ENCODE measurements at places on chromosomes 13 and 19.
A peak's percentile ranks its signal among the peaks of the same experiment; 100 is the strongest.

DNA sequence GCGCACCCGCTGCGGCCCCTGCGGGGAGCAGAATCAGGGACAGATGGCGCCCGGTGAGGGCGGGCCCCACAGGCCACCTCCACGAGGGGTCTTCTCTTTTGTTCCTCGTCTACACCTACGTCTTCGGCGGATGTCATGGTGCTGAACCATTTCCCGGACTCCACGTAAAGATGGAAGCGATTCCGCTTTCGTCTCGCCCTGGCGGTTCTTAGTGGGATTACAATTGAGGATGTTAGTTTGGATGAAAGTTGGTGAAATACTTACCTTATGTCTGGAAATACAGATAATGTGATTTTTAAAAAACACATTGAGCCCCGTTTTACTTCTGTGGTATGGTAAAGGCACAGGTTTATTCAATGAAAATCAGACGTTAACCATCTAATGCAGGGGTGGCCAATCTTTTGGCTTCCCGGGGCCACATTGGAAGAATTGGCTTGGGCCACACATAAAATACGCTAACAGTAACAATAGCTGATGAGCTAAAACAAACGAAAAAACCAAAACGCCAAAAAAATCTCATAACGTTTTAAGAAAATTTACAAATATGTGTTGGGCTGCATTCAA, 1.4 kb upstream of the ZMYM5 start:
- DNase-seq = peak; percentile 78

DNA sequence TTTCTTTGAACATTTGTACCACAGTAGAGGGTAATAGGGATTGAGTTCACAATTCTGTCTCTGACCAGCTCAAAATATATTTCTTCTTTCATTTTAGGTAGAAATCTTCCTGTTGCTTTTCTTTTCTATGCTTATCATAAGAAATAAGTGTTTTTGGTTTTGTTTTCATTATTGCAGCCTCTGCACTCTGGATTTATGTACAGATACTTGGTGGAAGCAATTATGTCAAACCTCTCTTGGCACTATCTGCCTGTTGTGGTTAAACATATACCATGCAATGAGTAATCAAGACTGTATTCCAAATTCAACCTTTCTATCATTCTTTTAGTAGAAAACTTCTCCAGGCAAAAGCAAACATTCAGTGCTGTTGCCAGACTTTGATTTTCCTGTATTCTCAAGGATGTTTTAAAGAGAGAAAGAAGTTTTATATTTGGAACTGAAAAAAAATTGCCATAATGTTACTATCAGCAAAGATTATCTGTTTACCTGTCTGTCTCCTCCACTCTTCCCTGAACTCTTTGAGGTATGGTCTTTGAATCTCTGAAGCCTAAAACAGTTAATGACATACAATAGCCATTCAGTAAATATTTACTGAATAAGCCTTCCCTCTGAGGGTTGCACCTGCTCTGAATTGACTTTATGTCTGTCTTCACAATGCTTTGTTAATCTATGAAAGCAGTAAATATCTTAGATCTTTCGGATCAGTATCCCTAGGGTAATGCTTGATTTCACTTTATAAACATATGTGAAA, 612.5 kb upstream of the PRR20A start:
- DNase-seq = no peak

GRCh38 chr13:43006893-43007631, 15.0 kb upstream of the EPSTI1 start:
- DNase-seq = no peak

DNA sequence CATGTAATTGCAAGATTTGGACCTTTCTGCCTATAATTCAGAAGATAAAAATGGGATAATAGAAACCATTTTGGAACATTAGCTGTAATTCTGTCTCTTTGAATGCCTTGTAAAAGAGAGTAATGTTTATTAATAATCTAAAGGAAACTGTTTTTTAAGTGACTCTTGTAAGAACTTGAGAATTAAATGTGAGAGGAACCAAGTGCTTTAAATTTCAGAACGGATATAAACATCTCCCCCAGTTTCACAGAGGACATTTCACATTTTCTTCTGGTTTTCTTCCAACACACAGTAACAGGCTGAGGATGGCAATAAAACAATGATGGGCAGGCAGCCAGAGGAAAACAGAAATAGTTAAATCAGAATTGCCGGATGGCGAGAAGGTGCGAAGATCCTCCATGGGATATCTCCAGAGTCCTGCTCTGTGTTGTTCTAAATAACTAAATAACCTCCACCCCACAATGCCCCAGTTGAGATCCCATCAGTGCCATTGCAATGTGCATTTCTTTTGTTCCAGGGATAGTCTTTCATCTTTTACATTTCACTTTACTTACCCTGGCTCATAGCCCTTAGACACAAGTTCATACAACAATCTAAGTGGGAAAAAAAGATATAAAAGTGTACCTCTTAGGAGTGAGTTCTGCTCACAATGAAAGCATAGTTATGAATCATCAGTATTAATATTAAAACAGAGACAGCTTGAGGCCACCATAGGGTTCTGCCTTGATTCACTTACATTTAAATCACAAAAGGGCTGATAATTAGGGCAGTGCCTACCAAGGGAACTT, 73.3 kb downstream of the TNFRSF19 start:
- DNase-seq = no peak

DNA sequence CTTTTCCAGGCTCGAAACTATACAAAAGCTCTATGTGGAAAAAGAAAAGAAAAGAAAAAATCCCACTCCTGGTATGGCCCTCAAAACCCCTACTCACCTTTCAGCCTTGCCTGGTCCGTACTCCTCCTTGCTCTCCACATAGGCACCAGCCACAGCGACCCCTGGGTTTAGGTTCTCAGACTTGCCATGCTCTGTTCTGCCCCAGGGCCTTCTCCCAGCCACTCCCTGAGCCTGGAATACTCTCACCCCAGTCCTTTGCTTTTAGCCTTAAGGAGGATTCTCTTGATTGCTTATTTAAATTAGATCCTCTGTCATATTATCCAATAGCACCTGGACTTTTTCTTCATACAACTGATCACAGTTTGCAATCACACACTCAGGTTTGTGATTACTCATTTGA, 522.5 kb downstream of the DIAPH3 start:
- no peak for DNase-seq

- DNase-seq = peak; percentile 77
Observed at GRCh38 chr13:74040200-74040599, 94.0 kb downstream of the KLF12 start.

GRCh38 chr13:80100636-80101035, 240.3 kb downstream of the SPRY2 start:
- DNase-seq = no peak

DNA sequence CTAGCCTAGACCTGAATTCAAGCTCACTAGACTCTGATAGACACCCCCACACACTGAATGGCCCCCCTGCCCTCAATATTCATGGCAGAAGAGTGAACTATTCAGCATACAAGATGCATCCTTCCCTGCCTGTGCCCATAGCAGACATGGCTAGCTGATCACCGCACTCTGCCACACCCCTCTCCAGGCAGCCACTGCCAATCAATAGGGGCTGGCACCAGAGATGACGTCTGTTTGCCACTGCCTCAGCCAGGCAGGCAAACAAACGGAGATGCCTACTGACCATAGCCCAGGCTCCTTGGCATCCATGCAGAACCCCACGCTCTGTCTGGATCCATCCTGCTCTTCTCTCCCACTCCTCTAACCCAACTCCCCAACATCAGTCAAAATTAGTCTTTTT, 13.8 kb upstream of the NPAS1 start:
- DNase-seq = no peak

DNA sequence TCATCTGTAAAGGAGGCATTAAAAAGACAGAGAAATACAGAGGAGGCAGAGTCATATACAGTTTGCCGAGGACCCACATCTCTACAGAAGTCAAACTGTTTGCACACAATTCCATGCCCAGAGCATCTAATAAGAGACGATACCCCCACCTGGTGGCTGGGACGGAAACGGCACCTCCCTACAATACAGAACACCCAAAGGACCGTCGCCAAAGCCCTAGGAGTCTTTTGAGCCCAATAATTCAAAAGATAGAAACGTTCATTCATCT, 703 bp upstream of the PLEKHG2 start:
- peak; percentile 91 for DNase-seq

DNA sequence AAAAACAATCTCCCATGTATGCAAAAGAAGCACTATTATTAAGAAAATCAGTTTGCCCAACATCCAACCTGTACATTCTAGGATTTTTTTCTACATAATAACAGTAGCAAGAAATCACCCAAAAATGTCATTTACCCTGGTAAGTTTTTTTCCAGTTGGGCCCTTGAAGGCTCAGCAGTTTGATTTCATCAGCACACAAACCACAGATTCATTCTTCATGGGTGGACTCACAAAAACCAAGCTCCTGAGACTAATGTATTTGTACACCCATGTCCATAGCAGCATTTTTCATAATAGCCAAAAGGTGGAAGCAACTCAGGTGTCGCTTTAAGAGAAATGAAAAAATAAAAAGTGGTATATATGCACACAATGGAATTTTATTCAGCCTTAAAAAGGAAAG, 210.1 kb downstream of the TBC1D4 start:
- no peak for DNase-seq

DNA sequence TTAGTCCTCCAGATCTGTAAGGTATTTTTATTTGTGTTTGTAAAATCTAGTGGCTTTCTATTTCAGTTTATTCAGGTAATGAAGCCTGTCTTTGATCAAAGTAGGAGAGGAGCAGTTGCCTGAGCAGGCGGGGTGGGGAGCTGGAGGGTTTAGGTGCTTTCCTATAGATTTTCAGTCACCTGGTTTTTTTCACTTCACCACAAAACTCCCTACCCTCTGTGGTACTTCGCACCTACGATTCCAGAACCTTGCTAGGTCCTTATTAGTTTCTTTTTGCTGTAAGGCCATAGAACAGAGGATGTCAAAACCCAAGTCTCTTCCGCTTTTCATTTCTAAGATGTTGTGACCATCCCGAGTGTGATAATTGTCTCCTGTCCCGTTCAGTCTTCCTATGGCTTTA, 26.6 kb downstream of the SLAIN1 start:
- DNase-seq = no peak

DNA sequence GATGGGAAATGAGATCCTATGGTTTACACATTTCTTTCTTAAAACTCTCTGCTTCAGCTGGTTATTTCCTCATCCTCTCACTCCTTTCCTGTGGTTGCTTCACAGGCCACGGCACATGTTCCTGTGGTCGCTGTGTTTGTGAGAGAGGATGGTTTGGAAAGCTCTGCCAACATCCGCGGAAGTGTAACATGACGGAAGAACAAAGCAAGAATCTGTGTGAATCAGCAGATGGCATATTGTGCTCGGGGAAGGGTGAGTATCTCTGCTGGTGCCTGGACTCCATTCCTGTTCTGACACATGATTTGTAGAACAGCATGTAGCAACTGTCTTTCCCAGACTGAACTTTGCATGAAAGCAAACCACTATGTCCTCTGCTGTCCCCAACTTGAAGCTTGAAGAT, 254.2 kb downstream of the ITGBL1 start:
- no peak for DNase-seq

DNA sequence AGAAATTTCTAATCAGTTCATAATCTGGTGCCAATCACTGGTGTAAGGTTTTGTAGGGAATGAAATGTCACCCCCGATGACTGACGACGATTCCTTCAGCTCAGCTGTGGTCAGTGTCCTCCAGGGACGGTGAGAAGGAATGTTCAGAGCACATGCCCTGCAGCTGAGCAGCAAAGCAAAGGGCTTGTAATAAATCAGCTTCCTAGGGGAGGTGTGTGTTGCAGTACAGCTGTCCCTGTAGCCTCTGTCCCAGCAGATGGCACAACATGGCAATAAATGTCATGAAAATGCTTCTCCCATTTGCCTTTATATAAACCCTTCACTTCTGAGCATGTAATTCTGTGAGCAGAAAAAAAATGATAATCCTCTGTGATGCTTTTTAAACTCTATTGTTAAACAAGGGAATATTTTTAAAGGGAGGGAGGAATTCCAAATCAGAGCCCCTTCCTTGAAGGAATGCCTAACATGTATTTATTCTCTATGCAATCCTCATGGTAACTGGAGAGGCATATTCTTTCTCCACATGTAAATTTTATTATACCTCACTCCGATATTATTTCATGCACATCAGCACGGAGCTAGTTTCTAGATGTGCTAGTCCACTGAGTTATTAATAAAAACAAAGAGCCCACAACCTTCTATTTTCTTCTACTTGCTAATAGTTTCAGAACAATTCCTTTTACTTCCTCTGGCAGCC, 102.5 kb downstream of the FAM216B start:
- DNase-seq = peak; percentile 67

GRCh38 chr13:98405690-98406344, 171.1 kb downstream of the STK24 start:
- no peak for DNase-seq

DNA sequence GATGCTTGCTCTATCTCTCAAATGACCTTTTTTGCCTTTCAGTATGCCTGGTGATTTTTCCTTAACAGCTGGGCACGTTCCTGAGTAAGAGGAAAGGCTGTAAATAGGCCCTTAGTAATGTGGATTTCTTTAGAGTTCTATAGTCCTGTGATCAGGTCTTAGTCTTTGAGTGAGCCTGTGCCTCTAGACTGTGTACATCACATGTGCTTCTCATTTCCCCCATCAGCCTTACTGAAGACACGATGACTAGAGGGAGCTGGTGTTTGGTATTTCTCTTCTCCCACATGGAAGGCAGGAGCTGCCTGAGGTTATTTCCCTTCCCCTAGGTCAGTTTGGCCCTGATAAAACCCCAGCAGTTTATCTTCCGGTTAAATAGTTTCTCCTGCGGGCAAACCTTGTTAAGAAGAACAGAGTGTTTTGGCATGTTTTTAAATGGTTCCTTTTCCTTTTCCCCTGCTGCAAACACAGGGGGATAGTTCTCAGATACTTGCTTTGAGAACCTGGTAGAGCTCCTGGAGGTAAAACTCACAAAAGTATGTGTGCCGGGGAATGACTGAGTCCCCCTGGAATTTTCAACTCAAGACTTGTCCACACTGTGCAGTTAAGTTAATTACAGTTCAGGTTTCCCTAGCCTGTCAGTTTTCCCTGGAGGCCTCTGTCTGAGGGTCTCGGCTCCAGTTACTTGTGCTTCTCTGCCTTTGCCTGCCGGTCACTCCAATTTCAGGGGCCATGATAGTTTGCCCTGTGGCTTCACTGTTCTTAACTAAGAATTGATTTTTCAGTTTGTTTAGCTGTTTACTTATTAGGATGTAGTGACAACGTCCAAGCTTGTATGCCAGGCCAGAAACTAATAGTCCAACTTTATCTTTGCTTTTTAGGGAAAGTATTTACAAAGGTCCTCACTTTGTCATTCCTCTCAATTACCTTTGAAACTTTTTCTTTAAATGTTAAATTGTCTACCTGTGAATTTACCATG, 94.4 kb downstream of the URI1 start:
- DNase-seq = no peak

DNA sequence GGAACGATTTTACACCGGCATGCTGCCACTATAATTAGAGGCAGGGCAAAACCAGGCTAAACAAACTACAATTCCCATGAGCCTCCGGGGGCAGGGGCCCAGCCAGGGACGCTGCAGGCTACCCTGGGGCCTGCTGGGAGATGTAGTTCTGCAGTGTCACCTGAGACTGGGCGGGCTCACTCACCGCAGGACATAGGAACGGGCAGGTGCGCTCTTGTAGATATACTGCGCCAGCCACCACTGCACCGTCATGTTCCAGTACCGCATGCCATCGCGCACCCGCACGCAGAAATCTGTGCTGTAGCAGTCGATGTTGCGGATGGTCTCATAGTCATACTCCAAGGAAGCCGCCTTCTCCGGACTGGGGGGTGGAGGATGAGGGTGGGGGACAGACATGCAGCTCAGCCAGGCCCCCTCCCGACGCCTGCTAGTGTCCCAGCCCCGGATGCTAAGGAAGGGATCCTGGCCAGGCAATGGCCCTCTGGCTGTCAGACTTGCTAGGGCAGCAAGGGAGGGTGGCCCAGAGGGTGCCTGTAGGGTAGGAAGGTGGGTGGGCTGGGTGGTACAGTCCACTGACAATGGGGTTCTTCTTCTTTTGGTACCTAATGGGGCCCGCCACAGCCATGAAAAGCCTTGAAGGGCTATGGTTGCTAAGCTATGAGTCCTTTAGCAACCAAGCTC, 5.8 kb upstream of the TMC4 start:
- peak; percentile 57 for DNase-seq

All from BE2C (cell line).